Left forelimb (tissue), 1 donor: ENCODE measurements at places on chromosomes 1 and 21.

- no peak for DNase-seq
Measured at GRCh38 chr1:229139331-229140118, 131.4 kb upstream of the RAB4A start.

- no peak for DNase-seq
Measured at GRCh38 chr1:211648980-211649934, 26.2 kb downstream of the NEK2 start.

GRCh38 chr1:176073524-176074157 is 133.4 kb downstream of the COP1 start:
- DNase-seq: no peak

DNA sequence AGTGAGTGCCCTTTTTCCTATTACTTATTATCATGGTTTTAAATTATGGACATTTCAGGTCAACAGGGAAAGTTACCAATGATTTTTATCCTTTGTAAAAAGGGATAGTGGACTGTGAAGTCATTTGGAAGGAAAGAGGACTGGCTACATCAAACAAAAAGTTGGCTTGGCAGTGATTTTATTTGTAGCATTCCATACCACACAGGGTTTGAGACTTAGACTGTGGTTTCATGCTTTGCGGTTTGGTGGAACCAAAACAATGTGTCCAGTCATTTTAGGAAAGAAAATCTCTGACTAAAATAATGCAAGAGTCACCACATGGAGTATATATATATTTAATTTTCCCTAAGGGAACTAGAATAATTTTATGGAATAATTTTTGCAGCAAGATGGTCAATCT is 239.5 kb downstream of the HMCN1 start:
- DNase-seq: no peak

DNA sequence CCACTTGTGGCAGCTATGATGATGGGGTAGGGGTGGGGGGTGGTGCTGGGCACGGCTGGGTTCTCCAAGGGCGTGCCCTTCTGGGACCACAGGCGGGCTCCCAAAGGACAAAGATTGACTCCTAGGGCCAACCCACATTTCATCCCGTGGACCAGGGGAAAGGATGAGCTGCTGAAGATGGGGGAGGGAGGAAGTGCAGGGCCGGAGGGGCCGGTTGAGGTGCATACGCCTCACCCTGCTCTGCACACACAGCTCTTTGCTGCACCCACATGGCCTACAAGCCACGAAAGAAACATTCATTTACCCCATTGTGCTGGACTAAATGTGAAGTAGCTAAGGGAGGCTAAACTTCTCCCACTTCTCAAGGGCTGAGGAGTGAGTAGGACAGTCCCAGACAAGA is 34.2 kb upstream of the GNPAT start:
- no peak for DNase-seq

DNA sequence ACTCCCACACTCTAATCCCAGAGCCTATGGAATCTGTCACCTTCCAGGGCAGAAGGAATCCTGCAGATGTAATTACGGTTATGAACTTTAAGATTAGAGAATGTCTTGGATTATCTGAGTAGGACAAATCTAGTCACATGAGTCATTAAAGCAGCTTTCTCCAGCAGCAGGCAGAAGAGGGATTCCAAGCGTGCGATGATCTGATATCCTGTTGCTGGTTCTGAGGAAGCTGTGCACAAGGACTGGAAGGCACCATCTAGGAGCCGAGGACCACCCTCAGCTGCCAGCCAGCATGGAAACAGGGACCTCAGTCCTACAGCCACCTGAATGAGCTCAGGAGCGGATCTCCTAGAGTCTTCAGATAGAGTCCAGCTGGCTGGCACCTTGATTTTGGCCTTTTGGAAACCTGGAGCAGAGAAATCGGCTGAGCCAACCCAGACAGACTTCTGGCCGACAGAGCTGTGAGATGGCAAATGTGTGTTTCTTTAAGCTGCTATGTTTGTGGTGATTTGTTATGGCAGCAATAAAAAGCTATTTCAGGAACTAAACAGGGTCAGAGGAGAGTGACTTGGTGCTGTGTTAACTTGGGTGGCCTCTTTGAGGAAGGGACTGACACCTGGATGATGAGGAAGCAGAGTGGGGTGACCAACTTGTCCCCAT is 34.5 kb downstream of the LRRN2 start:
- DNase-seq: no peak

DNA sequence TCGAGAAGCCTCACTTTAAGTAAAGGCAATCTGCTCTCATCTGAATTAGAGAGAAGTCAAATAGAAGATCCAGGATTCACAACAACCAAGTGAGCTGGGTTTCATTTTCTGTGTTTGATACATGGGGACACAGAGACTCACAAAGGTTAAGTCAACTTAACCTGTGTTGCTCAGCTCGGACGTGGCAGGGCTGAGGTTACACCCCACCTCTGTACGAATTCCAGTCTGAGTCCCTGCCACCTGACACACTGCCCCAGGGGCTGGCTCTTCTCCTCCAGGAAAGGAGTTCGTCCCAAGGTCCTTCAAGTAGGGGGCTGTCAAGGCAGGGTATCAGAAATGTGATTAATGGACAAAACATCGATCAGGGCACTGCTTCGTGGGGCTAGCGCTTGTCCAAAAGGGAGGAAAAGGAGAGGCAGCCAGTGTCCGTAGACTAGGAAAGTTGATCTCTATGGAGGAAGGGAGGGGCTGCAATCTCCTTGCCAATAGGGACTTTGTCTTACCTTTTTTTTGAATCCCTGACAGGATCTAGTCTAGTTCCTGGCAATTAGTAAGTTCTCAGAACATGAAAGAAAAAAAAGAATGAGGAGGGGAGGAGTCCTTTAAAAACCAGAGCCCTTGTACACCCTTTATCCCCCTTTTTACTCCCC is 116.4 kb downstream of the CNIH3 start:
- DNase-seq: no peak

DNA sequence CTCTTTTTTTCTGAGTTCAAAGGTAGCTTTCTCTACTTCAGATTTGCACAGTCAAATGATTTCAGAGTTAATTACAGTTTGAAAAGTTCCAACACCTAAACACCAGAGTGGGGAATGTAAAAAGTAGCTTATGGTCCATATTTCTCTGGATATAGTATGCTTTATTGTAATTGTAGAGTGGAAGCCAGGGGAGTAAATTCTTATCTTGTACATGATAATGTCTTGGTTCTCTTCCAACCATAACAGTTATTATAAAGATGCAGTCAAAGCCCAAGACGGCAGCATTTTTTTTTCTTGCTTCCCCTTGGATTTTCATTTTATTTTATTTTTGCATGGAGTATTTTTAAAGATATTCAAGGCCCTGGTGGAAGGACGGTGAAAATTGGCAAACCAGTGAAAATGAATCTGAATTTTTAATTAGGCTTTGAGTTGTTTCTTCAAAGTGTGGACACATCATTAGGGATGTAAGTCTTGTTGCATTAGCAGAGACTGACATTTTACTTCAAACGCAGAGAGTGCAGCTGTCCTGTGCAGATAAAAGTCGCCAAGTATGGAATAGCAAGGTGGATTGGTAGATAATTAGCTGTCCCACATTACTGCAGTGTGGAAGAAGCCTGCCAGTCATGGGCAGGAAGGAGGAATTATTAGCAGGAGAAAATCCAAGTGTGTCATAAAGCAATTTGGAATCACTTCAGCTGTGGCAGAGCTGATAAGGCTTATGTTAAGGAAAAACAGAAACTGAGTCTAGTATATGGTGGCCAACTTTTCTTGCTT is 11.3 kb downstream of the CACHD1 start:
- no peak for DNase-seq

DNA sequence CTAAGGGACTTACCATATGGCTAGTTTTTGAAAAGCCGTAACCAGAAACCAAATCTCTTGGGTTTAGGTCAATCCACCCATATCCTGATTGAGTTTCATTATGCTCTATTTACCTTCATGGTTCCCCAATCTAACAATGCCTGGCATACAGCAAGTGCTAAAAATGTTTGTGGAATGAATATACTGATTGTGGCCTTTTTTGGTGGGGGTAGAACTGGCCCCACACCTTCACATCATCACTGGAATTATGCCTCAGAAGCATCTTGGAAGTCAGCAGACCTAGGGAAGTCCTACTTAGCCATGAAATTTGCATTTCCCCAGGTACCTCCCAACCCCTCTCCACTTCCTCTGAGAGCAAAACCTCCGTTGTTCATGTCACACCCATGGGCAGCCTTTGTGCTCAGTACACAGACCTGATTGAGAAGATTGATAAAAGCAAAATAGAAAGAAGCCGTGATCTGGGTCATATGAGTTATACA is 17.8 kb upstream of the SLAMF1 start:
- no peak for DNase-seq

DNA sequence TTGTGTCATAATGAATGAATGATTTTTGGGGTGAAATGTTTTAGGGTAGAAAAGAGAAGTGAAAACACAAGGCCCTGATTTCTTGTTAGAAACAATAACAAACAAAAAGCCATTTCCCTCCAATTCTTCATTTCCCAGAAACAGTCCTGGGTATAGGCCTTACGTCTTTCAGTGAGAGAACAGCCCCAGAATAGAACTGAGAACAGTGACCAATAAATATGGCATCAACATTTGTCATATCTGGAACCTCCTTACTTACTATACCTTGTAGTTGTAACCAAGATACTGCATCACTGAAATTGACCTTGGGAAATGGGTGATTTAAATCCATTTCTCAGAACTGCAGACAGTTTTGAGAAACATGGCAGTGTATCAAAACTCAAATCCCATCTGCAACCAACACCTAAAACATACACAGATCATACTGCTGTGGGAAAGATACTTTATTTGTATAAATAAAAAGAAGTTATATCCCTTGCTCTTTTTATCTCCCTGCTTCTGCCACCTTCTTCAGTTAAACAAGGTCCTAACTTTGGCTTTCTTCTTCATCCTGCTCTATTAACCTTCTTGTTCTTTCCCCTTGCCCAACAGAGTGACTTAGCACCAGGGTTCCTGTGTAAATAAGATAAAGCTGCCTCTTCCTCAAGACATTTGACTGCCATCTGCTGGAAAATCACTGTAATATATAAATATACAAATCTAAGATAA is 19.5 kb downstream of the XKR8 start:
- no peak for DNase-seq

DNA sequence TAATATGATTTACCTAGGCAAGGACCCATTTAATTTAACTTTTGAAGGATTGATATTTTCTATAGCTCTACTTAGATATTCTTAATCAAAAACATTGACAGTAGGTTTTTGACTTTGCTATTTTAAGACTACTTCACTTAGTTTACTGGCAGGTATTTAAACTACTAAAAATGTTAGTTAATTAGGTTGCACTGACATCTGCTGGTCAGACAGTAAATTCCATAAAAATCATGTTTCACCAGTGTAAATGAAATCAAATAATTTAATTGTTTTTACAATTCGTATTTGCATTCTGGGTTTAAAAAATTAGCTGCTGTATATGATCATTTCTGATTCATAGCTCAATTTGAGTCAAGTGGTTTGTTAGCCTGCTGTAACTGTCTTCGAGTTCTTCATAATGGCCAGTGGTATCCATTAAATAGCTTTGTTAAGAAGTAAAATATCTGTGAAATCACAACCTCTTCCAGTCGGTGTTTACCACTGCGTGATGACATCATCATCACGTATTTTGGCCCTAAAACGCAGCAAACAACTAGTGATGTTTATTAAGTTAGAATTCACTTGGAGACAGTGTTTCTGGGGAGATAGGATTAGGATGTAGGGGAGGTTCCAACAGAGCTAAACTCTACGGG is 26.2 kb downstream of the EXTL2 start:
- DNase-seq: no peak

GRCh38 chr1:99115231-99115630 is 110.6 kb upstream of the PLPPR5 start:
- DNase-seq: no peak

DNA sequence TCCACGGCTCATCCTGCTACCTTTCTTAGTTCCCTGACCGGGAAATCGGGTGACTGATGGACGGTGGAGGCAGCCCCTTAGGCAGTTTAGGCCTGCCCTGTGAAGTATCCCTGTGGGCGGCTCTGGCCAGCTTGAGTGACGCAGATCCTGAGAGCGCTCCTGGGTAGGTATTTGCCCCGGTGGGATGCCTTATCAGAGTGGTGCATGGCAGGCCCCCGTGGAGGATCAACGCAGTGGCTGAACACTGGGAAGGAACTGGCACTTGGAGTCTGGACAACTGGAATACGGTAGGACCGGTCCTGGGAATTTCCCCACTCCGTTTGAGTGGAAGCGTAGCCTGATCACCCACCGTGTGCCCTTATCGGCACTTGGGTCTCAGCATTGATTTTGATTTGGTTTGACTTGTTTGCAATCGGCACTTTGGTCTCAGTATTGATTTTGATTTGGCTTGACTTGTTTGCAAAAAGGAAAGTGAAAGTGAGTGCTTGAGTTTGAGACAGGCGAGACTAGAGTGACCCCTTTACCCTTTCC is 15.2 kb downstream of the PLA2G2F start:
- DNase-seq: peak; percentile 48

- DNase-seq: no peak
Measured at GRCh38 chr1:17485281-17485680, 45.8 kb upstream of the RCC2 start.

- no peak for DNase-seq
Measured at GRCh38 chr1:3899754-3900149, 320 bp downstream of the C1orf174 start.

DNA sequence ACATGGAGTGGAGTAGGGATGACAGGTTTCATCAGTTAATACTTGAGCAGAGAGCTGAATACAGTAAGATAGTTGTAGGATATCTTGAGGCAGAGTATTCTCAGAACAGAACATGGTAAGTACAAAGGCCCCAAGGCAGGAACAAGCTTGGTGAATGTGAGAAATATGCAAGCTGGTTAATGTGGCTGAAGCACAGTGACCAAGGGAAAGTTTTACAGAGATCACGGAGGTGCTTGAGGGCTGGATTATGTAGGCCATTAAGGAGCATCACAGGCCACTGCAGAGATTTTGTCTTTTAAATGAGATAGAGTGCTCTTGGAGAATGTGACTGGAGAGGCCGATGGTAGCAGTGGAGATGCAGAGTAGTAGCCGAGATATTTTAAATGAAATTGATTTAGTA is 54.0 kb upstream of the BOLA1 start:
- no peak for DNase-seq

GRCh38 chr1:84089867-84090266 is 54.2 kb upstream of the PRKACB start:
- no peak for DNase-seq

DNA sequence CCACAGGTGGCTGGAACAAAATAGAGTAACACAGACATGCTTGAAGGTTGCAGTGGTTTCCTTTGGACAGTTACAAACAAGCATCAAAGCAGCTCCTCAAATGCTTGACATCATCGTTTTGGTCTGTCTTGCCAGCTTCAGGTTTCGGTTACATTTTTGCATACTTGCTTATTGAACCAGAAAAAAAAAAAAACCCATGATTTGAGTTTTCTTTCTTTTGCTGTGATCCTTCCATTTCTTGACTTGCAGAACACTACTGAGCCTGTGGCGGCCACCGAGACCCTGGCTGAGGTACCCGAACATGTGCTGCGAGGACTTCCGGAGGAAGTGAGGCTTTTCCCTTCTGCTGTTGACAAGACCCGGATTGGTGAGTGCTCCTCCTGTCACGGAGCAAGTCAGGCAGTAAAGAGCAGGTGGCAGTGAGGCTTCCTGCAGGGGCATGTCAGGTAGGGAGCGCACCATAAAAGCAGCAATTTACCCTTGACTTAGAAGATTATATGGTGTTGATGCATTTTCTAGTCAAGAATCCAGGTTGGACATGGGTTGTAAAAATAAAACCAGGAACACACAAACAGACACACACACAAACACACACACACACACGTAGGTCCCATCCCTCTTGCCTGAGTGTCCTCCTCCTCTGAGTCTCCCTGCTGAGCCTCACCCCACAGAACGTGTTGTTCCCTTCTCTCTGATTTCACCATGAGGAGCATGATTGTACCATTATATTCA is 30.9 kb downstream of the PRDM2 start:
- no peak for DNase-seq

- no peak for DNase-seq
Measured at GRCh38 chr1:193525411-193525810, 339.0 kb upstream of the B3GALT2 start.
